Activated CD8-positive, alpha-beta memory T cell treated with anti-CD3 and anti-CD28 coated beads for 4 hours (primary cell): ENCODE measurements at places on chromosomes 2 and 18.

- no peak for DNase-seq
Observed at GRCh38 chr2:216649574-216649973, 16.4 kb downstream of the IGFBP2 start.

GRCh38 chr2:194602750-194603149 lies 1054.3 kb upstream of the SLC39A10 start:
- no peak for DNase-seq

GRCh38 chr2:96763511-96764252 lies 3.0 kb downstream of the CNNM4 start:
- DNase-seq = no peak

GRCh38 chr18:50193796-50194630 lies 934 bp downstream of the MYO5B start:
- no peak for DNase-seq
